Breast epithelium (tissue), 4 donors: ENCODE measurements at places on chromosomes 12 and 14.

DNA sequence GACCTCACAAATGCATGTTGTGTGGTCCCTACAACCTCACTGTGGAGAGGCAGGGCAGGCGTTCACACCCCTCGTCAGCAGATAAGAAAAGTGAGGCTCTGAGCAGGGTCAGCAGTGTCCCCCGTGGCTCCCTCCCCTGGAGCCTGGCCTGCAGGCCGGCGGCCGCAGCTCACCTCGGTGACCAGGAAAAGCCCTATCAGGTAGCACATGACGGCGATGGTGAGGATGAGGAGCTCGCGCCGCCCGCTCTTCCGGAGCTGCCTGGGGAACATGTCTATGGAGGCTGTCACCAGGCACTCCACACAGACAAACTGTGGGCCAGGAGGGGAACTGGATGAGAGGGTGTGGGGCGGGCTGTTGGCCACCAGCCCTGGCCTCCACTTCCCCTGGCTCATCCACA lies 18.0 kb downstream of the SLC6A12 start:
- H3K36me3 ChIP-seq: no peaks in the 10 kb centered on the region
- no peak overlapping the region for H3K27ac ChIP-seq
- no peak overlapping the region for H3K4me3 ChIP-seq
- no peak for DNase-seq
- H3K4me1 ChIP-seq: no peaks in the 10 kb centered on the region

DNA sequence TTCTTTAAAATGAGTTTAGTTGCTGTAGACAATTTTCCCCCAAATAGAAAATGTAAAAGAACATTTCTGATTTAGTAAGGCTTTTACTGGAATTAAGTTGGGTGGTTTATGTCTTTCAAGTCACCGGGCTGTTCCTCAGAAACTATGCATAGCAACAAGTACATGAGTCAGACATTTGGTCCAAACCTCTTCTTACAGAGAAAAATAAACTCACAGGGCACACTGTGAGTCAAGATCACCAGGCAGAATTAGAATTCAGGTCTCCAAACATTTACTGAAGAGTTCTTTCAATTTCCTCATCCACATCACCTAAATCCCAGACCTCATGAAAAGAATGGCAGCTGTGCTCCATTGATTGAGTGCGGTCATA lies 476.1 kb upstream of the SOX5 start:
- no peak overlapping the region for H3K27ac ChIP-seq
- H3K4me3 ChIP-seq: no peak overlapping the region
- H3K36me3 ChIP-seq: no peaks in the 10 kb centered on the region
- H3K4me1 ChIP-seq: no peaks in the 10 kb centered on the region
- H3K27me3 ChIP-seq: no peaks in the 10 kb centered on the region

DNA sequence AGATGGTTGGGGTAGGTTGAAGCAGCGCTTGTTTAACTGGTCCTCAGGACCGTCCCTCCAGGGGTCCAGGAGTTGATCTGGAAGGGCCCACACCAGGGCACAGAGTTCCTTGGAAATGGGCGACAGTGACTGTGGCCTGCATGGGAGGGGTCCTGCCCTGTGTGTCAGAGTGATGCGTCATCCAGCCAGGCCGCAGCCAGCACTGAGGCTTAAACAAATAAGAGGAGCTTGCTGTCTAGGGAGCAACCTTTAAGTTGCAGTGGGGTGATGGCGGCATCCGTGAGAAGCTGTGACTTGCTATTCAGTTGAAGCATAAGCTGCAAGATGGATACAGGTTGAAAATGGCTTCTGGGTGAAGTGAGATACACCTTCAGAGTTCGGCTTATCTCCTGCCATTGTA lies 20.2 kb downstream of the DCAF4 start:
- H3K27me3 ChIP-seq: no peaks in the 10 kb centered on the region
- no peak for DNase-seq
- no peaks in the 10 kb centered on the region for H3K4me1 ChIP-seq
- no peak overlapping the region for H3K27ac ChIP-seq
- H3K4me3 ChIP-seq: no peak overlapping the region

GRCh38 chr14:60093080-60093479 lies 1.4 kb downstream of the PCNX4 start:
- no peaks in the 10 kb centered on the region for H3K4me1 ChIP-seq
- no peaks in the 10 kb centered on the region for H3K27me3 ChIP-seq
- no peak for DNase-seq
- peak overlapping the region; percentile 78 for H3K4me3 ChIP-seq
- H3K36me3 ChIP-seq: no peaks in the 10 kb centered on the region

DNA sequence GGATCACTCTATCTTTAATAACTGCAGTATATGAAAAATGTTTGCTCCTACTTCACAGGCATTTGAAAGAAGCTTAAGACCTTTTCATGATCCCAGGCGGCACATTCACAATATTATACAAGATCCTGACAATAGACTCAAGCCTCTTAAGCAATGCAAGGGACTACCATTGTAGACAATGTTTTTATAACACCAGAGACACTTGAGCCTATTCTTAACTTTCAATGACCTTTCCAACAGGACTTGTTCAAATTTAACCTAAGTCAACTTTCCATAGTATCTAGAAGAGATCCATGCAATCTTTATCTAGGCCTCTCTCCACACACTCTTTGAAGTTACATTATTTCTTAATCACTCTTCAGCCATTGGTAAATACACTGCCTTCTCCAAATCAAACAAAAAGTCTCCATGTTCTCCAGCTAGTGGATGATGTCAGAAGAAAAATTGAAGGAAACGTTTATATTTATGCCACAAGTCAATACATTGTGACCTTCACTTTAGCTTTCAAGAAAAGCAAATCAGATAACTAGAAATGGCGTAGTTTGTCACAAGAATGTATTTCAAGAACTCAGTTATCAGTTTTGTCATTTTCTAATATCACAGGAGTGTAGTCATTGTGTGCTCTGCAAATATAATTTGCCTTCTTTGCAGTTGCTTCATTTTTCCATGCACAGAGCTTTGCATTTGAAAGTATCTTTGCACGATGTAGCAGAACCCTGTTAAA lies 41.2 kb downstream of the PHLDA1 start:
- H3K27ac ChIP-seq: no peak overlapping the region
- H3K36me3 ChIP-seq: no peaks in the 10 kb centered on the region
- no peak for DNase-seq
- H3K27me3 ChIP-seq: no peaks in the 10 kb centered on the region
- no peaks in the 10 kb centered on the region for H3K4me1 ChIP-seq

GRCh38 chr14:53278602-53279506 lies 125.7 kb upstream of the DDHD1 start:
- no peaks in the 10 kb centered on the region for H3K4me1 ChIP-seq
- DNase-seq: no peak

DNA sequence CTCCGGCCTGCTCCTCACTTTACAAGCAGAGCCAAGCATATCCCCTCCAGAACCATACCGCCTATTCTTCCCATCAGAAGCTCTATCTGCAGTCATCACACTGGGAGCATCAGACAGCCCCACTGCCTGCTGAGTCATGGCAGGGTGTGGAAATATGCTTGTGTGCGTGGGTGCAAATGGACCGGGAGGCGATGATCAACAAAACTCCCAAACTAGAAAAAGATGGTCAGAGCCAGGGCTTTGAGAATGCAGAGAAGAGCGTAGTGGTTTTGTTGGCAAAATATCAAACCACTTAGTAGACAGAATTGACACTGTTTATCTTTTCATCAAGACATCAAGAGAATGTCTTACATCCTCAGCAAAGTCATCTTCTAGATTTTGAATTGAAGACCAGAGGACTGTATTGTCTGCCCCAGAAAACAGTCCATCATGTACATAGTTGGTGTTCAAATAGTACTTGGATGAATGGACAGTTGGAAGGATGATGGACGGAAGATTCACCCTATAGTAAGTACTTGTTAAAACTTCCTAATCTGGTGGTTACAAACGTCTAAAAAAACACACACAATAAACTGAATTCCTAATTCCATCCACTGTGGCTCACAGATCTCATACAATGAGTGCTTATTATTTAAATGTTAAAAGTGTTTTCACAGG lies 54.9 kb downstream of the VWF start:
- no peak overlapping the region for H3K4me3 ChIP-seq
- DNase-seq: no peak
- no peaks in the 10 kb centered on the region for H3K4me1 ChIP-seq
- H3K27ac ChIP-seq: peak overlapping the region; percentile 54
- H3K27me3 ChIP-seq: no peaks in the 10 kb centered on the region

DNA sequence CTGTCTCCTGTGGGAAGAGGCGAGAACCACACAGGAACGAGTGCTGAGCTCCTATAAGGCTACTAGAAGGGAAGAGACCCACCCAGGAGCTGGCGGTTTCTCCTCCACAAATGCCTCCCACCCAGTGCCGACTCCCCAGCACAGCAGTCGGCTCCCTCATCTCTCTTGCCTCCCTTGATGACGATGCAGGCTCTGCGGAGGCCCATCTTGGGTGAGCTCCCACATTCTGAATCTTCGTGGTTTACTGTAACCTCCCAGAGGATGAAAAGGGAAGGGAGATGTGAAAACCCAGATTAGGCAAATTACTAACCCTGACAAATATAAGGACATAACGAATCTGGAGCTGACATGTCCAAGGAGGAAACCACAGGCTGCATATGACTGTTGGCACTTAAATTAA lies 23.8 kb downstream of the GRIN2B start:
- H3K27ac ChIP-seq: no peak overlapping the region
- H3K36me3 ChIP-seq: no peaks in the 10 kb centered on the region
- H3K4me3 ChIP-seq: no peak overlapping the region
- no peak for DNase-seq
- H3K4me1 ChIP-seq: no peaks in the 10 kb centered on the region

DNA sequence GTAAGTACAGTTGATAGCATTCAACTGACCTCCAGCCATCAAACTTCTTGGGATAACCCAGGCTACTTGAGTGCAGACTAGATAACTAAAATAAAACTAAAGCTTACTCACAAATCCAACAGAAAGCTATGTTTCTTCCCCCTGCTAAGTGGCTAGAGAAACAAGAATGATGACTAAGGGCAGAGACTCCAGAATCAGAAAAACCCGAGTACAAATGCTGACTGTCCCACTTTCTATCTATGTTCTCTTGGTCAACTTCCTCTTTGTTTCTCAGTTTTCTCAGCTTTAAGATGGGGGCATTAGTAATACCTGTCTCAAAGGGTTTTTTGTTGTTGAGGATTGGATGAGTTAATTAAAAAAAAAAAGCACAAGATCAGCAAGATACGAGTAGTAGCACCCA lies 6.1 kb upstream of the NUAK1 start:
- no peak overlapping the region for H3K4me3 ChIP-seq
- no peaks in the 10 kb centered on the region for H3K36me3 ChIP-seq
- no peak for DNase-seq
- no peak overlapping the region for H3K27ac ChIP-seq

DNA sequence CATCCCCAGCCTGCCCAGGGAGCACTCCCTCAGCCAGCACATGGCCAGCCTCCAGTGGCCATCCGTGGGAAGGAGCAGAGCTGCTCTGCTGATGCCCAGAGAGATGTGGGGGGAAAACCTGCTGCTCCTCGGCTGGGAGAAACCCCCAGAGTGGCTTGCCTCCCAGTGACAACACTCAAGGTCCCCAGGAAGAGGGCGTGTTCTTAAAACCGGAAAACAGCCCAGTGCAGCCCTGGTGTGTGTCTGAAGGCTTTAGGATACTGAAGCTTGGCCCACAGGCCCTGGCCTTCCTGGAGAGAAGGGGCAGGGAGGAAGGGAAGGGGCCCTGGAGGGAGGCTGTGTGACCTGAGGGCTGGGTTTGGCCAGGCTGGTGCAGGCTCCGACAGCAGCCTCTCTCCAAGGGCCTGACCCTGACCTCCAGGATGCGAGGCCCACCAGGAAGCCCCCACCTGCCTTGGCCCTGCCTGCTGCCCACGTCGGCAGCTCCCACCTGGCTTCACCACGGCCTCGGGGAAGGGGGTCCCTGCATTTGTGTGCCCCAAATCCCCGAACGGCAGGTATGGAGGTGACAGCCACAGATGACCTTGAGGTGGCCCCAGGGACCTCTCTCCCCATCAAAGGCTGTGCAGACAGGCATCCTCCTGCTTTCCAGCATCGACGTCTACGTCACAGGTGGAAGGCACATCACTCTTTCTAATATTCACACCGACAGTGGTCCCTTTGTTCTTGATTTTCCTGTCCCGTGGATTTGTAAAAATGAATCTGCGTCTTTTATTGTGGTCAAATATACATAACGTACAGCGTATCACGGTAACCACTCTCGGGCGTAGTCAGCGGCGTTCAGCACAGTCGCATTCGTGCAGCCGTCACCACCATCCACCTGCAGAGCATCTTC lies 190.0 kb upstream of the C14orf180 start:
- peak; percentile 34 for DNase-seq
- no peak overlapping the region for H3K27ac ChIP-seq
- H3K27me3 ChIP-seq: no peaks in the 10 kb centered on the region
- H3K36me3 ChIP-seq: no peaks in the 10 kb centered on the region
- H3K4me1 ChIP-seq: no peaks in the 10 kb centered on the region

DNA sequence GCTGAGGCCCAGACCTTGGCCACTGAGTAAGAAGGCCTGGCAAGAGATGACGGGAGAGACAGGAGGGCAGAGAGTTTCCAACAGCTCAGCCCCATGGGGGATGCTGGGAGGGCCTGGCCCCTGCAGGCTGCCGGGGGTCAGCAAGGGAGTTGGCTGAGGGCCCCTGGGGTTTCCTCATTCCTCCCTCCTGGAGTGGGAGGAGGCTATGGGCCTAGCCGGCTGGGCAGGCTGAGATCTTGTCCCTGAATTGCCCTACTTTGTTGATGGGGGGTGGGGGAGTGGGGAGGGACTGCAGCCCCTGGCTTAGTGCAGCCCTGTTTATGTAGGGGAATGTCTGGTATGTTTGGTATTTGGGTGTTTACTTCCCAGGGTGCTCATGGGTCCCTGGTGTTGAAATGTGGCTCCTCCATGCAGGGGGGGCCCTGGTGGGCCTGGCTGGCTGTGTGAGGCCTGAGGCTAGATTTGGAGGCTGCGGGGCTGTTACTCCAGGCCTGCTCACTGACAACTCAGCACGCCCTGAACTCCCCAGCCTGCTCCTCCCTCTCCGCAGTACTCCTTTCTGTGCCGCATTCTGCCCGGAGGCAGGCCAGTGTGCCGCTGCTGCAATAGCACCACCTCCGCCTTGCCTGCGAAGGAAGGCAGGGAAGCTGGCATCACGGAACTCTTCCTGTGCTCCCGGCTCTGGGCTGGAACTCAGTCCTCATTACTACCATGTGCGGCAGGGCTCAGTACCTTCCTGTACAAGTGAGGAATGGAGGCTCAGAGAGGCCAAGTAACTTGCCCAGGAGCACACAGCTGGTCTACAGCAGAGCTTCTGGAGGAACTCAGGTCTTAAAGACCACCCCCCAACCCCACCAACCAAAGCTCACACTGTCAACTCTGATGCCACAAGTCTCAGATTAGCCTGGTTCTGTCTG lies 25.3 kb downstream of the JDP2 start:
- H3K27ac ChIP-seq: peak overlapping the region; percentile 87
- DNase-seq: peak; percentile 88
- H3K4me3 ChIP-seq: no peak overlapping the region
- H3K27me3 ChIP-seq: no peaks in the 10 kb centered on the region
- peaks cover 23% of the 10 kb centered on the region for H3K4me1 ChIP-seq

DNA sequence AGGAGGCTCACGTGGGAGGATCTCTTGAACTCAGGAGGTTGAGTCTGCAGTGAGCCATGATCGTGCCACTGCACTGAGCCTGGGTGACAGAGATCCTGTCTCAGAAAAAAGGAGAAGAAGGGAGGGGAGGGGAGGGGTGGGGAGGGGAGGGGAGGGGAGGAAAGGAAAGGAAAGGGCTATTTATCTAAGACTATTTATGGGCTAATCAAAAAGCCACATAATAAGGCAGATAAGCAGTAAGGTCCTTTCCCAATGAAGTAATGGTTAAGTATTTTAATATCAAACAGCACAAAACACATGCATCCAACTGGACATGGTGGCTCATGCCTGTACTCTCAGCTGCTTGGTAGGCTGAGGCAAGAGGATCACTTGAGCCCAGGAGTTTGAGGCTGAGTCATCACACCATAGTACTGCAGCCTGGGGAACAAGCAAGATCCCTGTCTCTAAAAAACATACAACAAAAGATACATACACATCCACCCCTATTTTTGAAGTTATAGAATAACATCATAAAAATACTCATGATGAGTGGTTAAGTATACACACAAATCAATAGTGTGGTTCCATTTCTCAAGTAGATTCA lies 9.7 kb downstream of the PAWR start:
- H3K36me3 ChIP-seq: no peaks in the 10 kb centered on the region
- no peak overlapping the region for H3K27ac ChIP-seq
- no peaks in the 10 kb centered on the region for H3K27me3 ChIP-seq
